ENCODE measurements at places on chromosomes 5 and 9. TPM values are rescaled to one million over a fixed set of nuclear protein-coding genes. Genes with fewer than 3 reads are reported as not detected.

- peaks cover 46% of the 10 kb centered on the region for H3K4me1 ChIP-seq
- H3K36me3 ChIP-seq, result no peaks in the 10 kb centered on the region
- H3K27ac ChIP-seq, result no peak overlapping the region
- no peaks in the 10 kb centered on the region for H3K27me3 ChIP-seq
Measured at GRCh38 chr5:180806351-180807011, 3.9 kb upstream of the MGAT1 start.

- peak; percentile 27 for DNase-seq
- H3K36me3 ChIP-seq, result no peaks in the 10 kb centered on the region
Measured at GRCh38 chr5:118611332-118611945, 376.9 kb downstream of the DTWD2 start.

DNA sequence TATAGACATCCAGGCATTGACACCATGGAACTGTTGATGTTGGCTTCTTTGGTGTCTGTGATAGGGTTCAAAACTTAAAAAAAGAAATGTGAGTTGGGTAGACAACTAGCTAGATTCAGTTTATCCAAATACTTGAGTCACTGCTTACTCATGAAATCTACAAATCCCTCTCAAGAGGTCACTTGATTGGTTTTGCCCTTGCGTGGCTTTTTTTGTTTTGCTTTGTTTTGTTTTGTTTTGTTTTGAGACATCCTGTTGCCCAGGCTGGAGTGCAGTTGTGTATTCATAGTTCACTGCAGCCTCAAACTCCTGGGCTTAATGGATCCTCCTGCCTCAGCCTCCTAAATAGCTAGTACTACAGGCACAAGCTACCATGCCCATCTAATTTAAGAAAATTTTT lies 10.5 kb upstream of the ENTREP1 start:
- no peak overlapping the region for H3K27ac ChIP-seq
- no peak overlapping the region for H3K4me3 ChIP-seq
- 0 out of 2 replicates have a peak, but pooled peaks cover 3% of the 10 kb centered on the region for H3K4me1 ChIP-seq
- peak; percentile 14 for DNase-seq
- no peaks in the 10 kb centered on the region for H3K27me3 ChIP-seq
- no peaks in the 10 kb centered on the region for H3K36me3 ChIP-seq

GRCh38 chr5:150584556-150585335 lies 55.7 kb upstream of the SYNPO start:
- no peaks in the 10 kb centered on the region for H3K36me3 ChIP-seq
- H3K4me3 ChIP-seq, result no peak overlapping the region
- no peaks in the 10 kb centered on the region for H3K27me3 ChIP-seq
- no peak overlapping the region for H3K27ac ChIP-seq
- H3K4me1 ChIP-seq, result no peaks in the 10 kb centered on the region
- no peak for DNase-seq

GRCh38 chr9:87097238-87097637 lies 149.9 kb upstream of the GAS1 start:
- H3K27me3 ChIP-seq, result no peaks in the 10 kb centered on the region
- H3K27ac ChIP-seq, result no peak overlapping the region
- H3K4me3 ChIP-seq, result no peak overlapping the region
- H3K4me1 ChIP-seq, result no peaks in the 10 kb centered on the region

DNA sequence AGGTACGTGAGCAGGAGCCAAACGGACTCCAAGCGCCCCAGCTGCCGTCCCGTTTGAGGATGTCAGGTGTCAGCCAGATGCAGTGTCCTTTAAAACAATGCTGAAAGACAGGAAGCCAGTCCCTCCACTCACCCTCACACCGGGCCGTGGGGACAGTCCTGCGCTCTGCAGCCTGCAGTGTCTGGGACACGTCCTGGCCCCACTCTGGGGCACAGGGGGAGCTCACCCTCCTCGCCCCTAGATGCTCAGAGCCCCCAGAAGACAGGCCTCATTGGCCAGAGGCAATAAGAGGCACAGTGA lies 79.7 kb downstream of the ZNF354C start:
- H3K27ac ChIP-seq, result no peak overlapping the region
- H3K27me3 ChIP-seq, result no peaks in the 10 kb centered on the region
- DNase-seq, result no peak

The ALDH1A1 gene
- total RNA-seq, result not detected

The PCDH12 gene
- 0.15 TPM for total RNA-seq

The GPR151 gene
- not detected for total RNA-seq
